SHP77 (cell line): ENCODE measurements at places on chromosomes 12 and 14.

- peak; percentile 10 for DNase-seq
Measured at GRCh38 chr12:91695964-91696363, 449.7 kb downstream of the BTG1 start.

DNA sequence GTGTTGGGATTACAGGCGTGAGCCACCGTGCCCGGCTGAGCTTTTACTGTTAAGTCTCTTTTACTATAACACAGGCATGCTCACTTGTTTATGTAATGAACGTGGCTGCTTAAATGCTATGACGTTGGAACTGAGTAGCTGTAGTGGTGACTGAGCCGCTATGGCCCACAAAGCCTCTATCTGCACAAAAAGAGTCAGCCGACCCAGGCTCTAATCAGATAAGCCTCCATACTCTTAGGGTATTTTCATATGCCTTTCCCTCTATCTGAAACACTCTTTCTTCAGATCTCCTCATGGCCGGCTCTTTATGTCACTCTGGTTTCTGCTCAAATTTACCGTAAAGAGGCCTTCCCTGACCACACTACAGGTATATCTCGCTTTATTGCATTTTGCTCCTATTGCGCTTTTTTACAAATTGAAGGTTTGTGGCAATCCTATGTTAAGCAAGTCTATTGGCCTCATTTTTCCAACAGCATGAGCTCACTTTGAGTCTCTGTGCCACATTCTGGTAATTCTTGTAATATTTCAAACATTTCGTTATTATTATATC is 8.0 kb downstream of the SLC2A14 start:
- no peak for DNase-seq

- DNase-seq, result no peak
Measured at GRCh38 chr14:101104485-101104884, 201.0 kb upstream of the RTL1 start.

- DNase-seq, result peak; percentile 75
Measured at GRCh38 chr12:52266514-52266913, 7.9 kb upstream of the KRT86 start.

DNA sequence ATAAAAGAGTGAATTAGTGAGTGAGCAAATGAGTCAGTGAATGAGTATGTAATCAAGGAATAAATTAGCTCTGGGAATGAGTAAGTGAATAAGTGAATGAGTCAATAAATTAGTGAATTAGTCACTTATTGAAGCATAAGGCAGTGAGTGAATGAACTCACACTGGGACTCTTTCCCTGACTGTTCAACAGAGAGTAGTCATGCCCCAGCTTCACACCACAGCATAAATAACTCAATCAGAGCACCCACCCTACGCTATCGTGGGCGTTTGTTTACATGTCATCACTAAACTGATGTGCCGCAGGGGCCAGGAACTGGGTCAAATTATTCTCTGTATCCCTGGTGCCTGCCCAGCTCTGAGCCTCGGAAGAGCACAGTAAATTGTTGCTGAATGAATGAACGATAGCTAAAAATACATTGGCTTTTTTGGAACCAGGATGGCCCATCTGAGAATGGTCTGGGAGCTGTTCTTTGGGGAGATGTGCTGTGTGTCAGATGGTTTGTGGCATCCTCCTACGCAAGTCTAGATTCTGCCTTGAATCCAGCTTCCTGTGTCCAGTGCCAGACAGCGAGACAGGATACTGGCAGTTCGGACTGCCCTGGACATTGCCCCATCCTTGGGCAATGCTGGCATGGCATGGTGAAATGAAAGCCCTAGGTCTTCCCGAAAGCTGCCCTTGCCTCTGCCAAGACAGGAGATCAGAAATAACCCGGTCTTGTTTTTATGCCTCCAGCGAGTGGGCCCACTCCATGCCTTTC is 98.0 kb upstream of the RTL1 start:
- DNase-seq, result no peak

DNA sequence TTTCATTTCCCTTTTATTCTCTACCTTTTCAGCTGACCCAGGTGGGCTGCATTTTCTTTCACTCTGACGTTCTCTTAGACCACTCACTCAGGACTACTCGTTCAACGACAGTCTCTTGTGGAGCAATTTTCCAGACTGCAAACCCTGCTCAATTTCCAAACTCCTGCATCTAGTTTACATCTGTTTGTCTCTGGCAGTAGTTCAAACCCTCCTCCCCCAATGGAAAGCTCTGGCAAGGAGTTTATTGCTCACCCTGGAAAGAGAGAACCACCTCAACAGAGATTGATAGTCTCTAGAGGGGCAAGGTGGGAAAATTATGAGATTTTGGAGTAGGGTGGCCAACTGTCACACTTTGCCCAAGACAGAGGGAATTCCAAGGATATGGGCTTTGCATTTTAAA is 130.2 kb downstream of the TSHR start:
- DNase-seq, result no peak

GRCh38 chr12:15001733-15002382 is 29.0 kb downstream of the PDE6H start:
- DNase-seq, result no peak

- no peak for DNase-seq
Measured at GRCh38 chr12:1761857-1762256, 58.5 kb upstream of the LRTM2 start.

GRCh38 chr12:123690191-123690840 is 19.4 kb downstream of the TCTN2 start:
- no peak for DNase-seq

GRCh38 chr14:36665887-36666415 is 4.3 kb downstream of the PAX9 start:
- no peak for DNase-seq

DNA sequence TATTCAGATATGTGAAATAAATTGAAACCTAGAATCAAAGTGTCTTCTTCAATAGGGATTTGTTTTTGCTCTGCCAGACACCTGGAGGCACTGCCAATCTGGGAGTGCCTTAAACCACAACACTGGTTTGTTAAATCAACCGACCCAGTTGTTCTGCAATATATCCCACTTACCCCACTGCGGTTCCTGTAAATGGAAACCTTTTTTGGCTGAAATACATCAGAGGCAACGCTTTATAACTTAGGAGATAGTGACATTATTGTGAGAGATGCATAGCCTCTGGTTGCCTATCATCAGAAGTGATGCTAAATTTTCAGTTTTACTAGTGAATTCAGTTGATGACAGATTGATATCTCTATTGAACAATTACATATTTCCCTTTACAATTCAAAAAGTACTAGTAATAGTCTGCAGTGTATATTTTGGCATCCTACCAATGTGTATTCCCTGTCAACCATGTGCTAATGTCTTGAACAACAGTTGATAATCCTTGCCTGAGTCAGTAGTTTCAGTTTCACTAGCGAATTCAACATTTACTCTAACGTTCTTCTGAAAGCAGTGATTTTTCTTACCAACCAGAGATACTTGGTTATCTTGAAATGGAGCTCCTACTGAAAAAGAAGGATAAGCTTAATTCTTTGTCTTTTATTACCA is 30.5 kb downstream of the PPP2R5C start:
- DNase-seq, result no peak

DNA sequence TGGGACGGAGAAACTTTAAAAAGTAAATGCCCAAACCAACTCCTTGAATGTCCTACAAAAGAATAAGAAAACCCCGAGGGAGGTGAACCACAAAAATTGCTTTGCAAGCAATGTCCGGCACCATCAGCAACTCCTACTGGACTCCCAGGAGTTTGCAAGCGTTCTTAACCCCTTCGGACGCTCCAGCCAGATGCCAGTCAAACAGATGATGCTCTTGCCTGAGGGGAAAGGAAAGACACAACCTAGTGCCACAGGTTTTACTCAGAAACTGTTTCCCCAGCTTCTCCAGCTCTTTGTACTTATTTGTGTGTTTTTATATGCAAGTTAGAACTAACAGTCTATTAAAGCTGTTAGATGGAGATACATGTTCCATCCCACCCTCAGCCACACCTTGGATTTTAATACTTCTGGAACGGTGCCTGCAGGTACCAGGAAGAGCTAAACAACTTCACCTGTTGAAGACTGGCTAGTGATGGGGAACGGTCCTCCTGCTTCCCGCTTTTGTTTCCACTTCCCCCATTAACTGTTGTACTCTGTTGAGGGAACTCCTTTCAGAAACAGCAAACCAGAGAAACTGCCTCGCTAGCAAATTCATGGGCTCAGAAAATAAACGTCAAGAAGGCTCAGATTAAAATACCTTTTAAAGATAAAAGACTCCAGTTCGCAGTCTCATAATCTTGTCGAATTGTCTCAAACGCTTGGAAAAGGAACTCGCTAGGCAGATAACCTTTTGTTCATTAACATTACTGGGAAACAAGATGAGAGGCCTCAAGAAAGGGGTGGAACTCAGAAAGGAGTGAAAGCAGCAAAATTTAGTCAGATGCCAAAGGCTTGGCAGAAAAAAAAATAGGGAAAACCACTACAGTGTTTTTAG is 1.1 kb upstream of the FERMT2 start:
- peak; percentile 55 for DNase-seq

DNA sequence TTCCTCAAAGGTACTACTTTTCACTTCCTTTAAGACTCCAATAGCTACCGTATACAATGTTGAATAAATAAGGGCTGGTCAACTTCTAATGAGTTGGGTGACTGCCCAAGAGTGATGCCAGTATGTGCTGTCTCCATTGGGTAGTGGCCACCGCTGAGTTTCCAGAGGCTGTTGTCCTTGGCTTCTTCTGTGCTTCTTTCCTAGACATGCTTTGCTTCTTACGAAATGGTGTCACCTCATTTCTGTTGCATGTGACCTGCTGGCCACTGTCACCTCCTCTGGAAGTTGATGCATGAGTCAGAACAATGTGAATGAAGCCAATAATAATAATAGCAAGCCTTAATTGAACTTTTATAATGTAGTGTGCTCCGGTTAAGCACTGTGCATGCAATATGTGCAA is 7.5 kb upstream of the NID2 start:
- no peak for DNase-seq

- no peak for DNase-seq
Measured at GRCh38 chr12:46067094-46067493, 76.7 kb upstream of the SCAF11 start.

- no peak for DNase-seq
Measured at GRCh38 chr12:11836282-11837151, 187.0 kb downstream of the ETV6 start.

- DNase-seq, result no peak
Measured at GRCh38 chr14:42027271-42027670, 420.6 kb downstream of the LRFN5 start.

DNA sequence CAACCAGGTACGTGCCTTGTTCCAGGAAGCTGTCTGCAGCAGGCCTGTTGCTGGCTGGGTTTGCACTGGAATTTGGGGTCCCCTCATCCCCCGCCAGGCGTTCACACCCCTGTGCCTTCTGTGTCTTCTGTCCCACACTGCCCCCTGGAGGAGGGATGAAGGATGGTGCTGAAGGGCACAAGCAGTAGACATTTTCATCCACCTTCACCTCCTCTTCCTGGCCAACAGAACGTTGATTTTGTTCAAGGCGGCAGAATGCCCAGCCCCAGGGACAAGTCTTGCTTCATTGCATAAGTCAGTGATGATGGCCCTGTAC is 122.1 kb downstream of the CALM1 start:
- peak; percentile 13 for DNase-seq

- no peak for DNase-seq
Measured at GRCh38 chr14:91374287-91374878, 43.2 kb downstream of the CCDC88C start.

DNA sequence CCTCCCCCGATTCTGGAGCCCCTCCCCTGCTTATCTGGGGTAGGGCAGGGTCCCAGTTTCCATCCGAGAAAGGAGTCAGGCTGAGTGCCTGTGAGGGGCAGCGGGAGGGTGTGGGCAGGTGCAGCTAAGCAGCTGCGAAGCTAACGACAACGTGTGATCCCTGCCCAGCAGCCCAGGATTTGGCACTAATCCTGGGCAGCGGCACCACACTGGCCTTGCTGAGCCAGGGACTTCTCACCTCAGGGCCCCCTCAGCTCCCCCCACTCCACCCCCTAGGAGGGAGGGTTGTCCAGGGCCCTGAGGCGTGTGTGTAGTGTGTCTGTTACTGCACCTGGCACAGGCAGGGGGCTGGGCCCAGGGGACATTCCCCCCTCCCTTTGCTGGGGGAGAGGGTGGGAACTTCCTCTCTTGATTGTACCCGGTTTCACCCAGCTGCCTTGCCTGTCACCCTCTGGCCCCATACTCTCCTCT is 1.8 kb downstream of the SMIM41 start:
- peak; percentile 89 for DNase-seq

- DNase-seq, result no peak
Measured at GRCh38 chr12:113063396-113064350, 7.1 kb downstream of the DTX1 start.

GRCh38 chr12:100427078-100427477 is 46.6 kb upstream of the NR1H4 start:
- DNase-seq, result no peak

- peak; percentile 88 for DNase-seq
Measured at GRCh38 chr12:49264873-49265792, at the start of gene TUBA1C. Gene TUBA1C (plus strand): TSS chr12:49265082. CDS start chr12:49265182, 100 bp downstream.

DNA sequence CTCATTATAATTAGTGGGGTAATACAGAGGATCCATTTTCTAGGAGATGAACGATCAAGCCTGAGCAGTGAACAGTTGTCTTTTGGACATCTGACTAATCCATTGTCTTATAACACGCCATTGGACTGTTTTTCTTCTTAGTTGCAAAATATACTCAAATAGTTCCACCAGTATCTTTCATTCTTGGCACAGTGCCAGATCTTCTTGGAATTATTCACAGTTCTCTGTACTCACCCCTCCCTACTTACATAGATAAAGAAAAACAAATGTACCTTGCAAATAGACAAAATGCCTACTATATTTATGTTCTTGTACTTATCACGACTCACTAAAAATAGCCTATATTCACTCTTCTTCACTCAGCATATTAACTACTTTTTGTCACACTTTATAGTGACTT is 3.8 kb downstream of the CBLN3 start:
- DNase-seq, result no peak

GRCh38 chr14:51203881-51204280 is 36.2 kb upstream of the TMX1 start:
- no peak for DNase-seq

DNA sequence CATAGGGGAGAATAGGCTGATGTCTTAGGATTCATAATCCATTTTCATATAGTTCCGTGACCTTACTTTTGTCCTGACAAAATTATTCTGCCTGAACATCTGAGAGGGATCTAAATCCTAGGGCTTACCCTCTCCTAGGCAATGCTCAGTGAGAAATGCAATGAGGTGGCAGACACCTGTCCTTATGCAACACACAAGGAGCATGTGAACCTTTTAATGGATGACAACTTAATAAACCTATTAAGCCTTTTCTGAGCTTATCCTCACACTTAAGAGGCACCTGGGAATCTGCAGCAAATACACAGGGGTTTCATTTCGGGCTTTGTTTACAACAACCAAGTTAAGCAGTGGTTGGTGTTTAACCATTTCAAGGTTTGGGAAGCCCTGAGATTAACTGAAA is 24.6 kb downstream of the SINHCAF start:
- DNase-seq, result no peak

DNA sequence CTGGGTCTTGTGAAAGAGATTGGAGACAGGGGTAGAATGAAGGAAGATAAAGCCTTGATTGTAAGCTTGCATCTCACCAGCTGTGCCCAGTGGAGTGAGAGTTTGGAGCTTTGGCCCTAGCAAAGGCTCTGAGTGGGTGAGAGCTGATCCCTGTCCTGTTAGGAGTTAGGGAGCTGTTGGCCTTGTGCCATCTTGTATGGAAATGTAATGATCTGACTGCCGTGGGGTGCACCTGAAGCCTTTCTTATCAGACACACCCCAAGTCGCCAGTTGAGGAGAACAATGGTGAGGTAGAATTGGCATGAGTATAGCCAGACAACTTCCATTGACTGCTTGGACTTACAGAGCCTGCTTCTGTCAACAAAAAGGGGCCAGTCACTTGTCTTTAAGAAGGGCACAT is 130.1 kb downstream of the PRKCH start:
- DNase-seq, result no peak
